Adipocyte (in vitro differentiated cells): ENCODE measurements at places on chromosomes 6 and 20.

DNA sequence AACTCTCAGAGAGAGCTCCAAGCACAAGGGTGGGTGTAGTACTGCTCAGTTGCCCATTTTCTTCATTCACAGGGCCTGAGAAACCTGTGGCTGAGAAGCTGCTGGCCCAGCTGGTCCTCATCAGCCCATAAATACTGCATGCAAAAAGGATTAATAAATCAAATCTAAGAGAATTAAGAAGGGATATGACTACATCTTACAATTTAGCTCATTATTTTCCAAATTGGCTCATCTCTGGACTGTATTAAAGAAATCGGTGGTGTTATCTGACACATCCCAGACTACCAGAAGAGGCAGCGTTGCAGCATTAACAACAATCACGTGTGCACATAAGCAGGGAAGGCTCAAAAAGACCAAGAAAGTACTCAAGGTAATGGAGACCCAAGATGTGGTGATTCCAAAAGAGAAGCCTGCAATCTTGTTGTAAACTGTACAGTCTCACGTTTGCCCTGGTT is 90.7 kb downstream of the CD24 start:
- DNase-seq: no peak

- DNase-seq: peak; percentile 88
Measured at GRCh38 chr20:6566821-6567220, 200.7 kb upstream of the BMP2 start.

DNA sequence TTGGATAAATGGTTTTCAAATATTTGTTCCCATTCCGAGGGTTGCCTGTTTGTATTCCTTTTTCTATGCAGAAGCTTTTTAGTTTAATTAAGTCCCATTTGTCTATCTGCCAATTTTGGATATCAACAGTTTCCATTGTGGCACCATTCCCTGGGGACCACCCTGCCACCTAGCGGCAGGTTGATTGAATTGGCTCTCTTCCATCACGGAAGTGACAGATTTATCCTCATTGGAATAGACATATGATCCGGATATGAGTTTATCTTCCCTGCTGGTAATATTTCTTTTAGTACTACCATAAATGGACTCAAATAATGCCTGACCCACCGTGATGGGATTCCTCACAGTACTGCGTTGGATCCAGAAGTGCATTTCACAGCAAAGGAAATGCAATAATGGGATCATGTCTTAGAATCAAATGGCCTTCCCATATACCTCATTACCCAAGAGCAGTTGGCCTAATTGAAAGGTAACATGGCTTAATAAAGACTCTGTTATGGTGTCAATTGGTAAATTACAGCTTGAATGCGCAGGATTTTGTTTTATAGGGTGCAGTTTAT is 327.0 kb downstream of the BMP2 start:
- DNase-seq: no peak

- DNase-seq: no peak
Measured at GRCh38 chr6:158399040-158399700, 86.9 kb downstream of the TULP4 start.

GRCh38 chr20:52219441-52219840 is 27.9 kb upstream of the ZFP64 start:
- no peak for DNase-seq

DNA sequence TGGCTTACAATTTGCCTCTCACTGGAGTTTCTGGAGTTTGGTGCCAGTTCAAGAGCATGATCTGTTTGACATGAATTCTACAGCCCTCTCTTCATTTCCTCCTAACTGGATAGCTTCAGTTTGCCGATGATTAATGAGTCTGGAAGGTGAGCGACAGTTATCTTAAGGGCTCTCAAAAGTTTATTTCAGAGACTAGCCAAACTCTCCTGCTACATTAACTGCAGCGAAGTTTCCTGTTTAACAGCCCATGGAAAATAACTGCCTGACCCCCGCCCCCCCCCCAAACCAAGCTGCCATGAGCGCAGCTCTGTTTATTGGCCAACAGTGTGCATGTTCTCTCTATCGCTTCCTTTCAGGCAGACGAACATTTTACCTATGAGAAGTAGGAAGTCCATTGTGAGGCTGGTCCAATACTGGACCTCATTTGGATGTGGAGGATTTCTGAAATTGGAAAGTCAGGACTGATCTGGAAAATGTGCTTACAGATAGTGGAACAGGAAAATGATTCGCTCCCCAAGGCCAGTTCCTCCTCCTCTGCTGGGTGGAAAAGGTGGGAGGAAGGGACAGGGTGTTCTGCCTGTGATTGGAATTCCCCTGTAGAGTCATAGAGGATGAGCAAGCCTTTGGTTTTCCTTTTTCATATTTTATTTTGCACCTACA is 522.2 kb upstream of the JAG1 start:
- peak; percentile 24 for DNase-seq

GRCh38 chr6:53090576-53090975 is 25.4 kb downstream of the FBXO9 start:
- no peak for DNase-seq

DNA sequence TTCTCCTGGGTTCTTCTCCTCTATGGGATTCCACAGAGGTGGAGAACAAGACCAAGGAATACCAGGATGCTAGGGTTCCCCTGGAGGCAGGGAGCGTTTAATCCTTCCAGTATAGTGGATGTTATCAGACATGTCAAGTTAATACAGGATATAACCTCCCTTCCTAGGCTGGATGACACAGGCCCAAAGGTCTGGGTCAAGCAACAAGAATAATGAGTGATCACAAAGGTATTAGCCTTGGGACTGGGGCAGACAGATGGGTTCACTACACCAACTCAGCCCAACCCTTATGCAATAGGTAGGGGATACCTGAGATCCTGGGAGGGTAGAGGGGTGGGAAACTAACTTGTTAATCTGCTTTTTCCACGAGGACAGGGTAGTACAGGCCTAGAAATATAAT is 690.3 kb downstream of the HTR1B start:
- no peak for DNase-seq

- no peak for DNase-seq
Measured at GRCh38 chr20:64160118-64160517, 4.1 kb upstream of the MYT1 start.

DNA sequence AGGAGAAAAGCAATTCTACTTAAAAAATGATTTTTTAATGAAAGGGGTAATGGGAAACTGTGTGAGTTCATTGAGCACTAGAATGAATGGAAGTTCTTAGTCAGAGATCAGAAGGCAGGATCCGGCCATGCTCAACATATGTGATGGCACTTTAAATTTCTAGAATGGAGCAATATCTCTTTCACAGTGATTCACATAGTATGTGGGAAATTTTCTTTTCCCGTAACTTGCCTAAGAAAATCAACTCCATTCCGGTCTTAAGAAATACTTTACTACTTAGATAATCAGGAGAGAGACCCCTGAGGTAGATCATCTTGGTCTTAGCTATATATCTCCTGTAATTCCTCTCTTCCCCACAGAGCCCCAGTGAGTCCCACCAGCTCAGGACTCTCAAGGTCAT is 131.8 kb downstream of the SCML4 start:
- DNase-seq: peak; percentile 64

DNA sequence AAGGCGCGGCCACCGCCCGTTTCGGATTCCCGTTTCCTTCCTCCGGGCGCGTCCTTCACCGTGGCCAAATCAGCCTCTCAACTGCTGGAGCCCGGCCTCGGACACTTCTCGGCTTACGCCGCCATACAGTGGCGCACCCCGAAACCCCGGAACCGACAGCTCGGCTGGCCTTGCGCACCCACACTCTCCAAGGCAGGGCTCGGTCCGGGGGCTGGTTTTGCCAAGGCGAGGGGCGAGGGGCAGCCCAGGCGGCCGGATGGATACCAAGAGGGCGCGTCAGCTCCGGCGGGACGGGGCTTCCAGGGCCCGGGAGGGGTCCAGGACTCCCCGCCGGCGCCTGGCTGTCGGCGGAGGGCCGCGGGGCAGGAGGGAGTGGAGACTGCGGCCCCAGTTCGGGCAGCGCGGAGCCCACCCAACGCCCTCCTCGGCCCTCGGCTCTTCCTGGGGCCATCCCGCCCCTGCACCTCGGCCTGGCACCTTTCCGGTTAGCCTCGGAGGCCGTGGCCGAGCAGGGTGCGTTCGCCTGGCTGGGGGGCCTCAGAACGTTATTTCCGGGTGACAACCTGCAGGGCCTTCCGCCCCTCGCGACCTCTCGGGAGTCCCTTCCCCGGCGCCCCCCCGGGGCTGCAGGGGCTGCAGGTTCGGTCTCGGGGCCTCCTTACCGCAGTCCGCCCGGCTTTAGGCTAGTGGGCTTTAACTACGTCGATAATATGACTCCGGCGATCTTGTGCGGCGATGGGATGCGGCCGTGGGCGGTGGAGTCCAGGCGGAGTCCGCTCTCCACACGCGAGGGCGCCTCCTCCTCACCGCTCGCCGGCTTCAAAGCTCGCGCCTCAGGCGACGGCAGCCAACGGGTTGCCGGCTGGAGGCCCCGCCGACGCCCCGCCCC is 697 bp upstream of the CEP43 start:
- peak; percentile 69 for DNase-seq

GRCh38 chr6:89066940-89067646 is 13.5 kb upstream of the PNRC1 start:
- no peak for DNase-seq

DNA sequence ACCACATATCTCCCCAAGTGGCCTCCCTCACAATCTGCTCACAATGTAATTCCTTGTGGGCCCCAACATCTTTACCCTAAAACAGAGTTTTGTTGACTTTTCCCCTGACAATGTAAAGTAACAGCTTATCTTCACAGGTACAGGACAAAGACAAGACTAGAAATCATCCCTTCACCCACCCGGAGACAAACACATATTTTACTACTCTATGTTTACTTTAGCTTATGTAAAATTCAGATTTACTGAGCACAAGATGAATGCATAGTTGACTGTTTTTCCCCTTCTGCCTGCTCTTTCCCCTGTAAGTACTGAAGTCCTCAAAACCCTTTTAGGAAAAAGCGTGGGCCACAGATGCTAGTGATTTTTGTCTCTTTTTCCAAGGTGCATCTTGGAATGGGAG is 61.0 kb downstream of the RPP21 start:
- no peak for DNase-seq

DNA sequence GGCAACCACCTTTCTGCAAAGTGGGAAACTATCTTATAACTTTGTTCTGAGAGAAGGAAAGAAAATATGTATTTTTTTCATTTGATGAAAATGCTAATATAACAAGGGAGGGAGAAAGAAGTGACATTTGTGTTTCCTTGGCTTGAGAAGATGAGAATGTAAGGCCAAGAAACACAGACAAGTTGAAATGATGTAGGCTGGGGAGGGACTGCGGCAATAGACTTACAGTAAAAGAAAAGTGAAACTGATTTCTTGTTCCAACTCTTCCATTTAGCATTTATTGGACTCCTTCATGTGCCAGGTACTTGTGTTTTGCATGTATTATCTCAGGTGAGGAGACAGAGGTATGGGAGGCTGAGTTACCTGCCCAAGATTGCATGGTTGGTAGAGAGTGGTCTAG is 130.9 kb downstream of the CARMIL1 start:
- DNase-seq: no peak

GRCh38 chr6:162385980-162386379 is 341.6 kb downstream of the PRKN start:
- DNase-seq: no peak

DNA sequence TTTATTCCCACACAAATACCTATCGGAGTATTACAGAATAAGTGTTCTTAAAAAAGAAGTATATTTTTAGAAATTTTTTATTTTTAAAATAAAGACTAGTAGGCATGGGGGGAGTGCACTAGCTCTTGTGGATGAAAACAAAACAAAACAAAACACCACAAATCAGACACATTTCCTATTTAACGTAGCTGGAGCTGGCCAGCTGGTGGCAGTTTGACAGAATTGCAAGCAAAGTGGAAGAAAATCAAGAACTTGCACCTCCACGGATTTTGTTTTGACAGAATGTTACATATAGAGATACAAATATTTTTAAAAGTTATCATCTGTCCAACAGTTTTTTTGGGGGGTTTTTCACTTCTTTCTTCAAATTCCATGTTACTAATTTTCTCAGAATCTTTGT is 63.6 kb upstream of the SNRPB2 start:
- DNase-seq: no peak

- DNase-seq: no peak
Measured at GRCh38 chr6:137861550-137862337, 5.3 kb upstream of the TNFAIP3 start.

GRCh38 chr6:131565056-131565455 is 8.0 kb upstream of the ARG1 start:
- DNase-seq: no peak

GRCh38 chr6:133951881-133952814 is 876 bp upstream of the TBPL1 start:
- DNase-seq: peak; percentile 93

DNA sequence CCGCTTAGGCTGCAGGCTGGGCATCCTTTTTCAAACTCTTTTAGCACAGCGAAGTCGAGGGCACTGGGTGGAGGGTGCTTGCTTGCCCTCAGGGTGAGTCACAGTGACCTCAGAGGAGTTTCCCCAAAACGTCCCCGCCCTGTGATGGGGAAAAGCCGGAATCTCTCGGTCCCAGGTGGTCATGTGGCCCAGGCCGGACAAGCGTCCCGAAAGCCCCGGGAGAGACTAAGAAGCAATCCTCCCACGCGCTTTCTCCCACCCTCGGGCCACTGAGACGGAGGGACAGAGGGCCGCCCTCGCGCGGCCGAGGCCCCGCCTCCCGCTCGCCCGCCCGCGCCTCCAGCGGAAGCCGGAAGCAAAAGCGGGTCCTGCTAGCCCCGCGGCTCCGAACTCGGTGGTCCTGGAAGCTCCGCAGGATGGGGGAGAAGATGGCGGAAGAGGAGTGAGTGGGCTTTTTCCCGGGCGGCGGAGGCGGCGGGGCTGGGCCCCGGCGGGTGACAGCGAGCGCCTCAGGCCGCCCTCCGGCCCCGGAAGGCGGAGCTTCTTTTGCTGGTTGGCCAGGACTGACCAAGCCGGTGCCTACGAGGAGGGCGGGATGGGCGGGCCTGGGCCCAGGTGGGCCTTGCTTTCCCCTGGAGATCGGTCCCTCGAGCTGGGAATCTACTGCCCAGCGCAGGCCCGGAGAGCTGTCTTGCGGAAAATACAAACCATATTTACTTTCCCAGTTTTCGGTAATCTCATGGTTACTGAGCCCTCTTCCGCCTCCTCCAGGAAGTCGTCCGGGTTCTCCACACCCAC is at the start of gene SLC9A8:
SLC9A8 (plus strand) TSS at position 322 of the 798 bp plus-strand sequence; CDS start at position 417, 95 bp downstream.
- peak; percentile 90 for DNase-seq

- no peak for DNase-seq
Measured at GRCh38 chr6:169558774-169559441, 142.9 kb downstream of the WDR27 start.

- peak; percentile 94 for DNase-seq
Measured at GRCh38 chr20:34129518-34130162, 17.6 kb upstream of the EIF2S2 start.

DNA sequence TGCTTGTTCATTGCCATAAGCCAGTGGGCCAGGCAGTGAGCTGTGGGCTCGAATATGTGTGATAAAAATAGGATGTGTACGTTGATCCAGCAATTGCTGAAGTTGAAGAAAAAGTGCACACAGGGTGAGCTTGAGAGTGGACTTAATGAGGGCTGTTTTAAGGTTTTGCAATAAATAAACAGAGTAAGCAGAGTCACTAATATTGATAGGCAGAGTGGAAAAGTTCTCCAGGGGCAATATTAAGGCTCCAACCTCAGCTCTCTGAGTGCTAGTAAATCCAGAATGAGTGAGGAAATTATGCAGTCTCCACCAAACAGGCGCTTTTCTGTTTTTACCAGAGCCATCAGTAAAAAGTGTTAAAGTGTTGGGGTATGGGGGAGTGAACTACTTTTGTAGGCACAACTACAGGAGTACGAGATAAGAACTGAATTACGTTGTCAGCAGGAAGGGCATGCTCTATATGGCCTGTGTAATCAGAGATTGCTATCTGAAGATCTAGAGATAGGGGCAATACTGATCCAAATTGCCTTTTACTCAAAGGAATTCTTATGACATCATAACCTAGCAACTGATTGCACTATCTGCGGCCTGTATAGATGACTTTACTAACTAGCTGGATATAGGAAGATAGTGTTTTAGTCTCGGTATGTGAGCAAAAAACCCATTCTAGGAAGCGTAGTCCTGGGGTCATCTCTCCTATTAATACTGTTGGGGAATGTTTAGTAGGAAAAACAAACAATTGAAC is 7.6 kb upstream of the TBC1D20 start:
- DNase-seq: no peak
